ENCODE measurements at places on chromosomes 3 and 15.

DNA sequence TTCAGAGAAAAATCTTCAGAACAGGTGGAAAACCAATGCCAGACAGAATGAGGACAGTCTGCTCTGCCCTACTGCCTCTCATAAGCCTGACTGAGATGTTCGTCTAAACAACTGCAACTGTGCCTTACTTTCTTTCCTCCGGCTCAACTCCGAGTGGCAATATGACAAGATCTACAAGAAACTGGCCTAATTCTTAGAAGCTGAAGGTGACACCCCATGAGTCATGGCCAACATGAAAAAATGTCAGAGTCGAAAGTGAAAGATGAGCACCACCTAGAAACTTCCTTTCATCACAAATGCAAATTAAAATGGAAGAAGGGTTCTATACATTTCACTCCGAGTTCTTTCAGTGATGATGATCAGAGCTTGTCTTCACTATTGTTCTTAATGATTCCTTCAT is 12.9 kb downstream of the PCYT1A start:
- DNase-seq = peak; percentile 18

DNA sequence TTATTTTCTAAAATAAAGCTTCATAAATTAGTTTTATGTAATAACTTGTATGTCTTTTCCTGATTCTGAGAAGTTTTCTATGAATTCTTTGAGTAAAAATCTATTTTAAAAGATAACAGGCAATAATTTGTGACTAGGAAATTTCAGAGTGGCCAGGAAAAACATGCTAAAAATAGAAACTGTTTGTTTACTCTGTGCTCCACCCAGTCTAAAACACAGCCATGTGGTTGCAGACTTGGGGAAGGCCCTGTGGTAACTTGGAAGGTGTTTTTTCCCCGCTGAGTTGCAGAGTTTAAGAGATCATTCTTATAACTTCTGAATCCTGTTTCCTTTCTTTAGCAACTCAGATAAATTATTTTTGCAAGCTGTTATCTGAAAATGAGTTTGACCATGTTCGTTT is 21.9 kb downstream of the PLCL2 start:
- DNase-seq = no peak

DNA sequence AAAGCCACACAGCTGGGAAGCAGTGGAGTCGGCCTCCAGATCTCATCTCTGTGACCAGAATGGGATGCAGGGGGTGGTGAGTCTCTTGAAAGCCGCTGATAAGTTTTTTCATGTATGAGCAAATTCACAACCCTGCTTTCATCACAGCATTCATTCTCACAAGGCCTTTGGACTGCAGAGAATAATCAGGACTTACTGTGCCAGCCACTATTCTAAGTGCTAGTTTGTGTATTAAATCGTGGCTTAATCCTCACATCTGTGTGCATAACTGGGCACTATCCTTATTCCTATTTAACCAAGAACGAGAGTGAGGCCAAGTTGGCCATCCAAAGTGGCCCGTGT is 64.2 kb upstream of the POLG start:
- no peak for DNase-seq

DNA sequence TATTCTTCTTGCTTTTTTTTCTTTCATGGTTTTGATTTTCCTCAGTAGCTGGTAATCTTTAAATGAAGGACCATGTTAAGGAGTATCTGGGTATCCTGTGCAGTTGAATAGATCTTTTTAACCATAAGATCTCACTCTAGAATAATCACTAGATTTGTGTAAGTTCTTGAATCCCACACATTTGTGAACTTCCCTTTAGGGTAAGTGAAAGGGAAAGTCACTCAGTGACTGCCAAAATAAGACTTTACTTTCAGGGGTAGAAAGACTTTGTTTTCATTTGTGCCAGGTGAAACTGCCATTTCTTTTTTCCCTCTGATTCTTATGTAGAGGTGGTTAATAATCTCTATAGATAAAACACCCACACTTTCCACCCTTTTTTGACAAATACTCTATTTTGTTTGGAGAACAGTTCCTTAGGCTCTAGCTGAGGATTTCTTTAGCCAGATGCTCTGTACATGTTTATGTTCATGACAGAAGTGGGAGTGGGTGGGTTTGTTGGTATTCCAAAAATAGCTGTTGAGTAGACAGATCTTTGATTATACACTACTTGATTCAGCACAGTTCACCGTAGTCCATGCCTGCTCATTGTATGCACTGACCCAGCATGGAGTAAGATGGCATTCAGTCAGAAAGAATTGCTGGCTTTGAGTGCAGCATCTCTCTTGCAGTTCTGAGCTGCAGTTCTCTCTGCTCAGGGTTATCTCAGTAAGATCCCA is 28.5 kb downstream of the LRRC49 start:
- DNase-seq = no peak

DNA sequence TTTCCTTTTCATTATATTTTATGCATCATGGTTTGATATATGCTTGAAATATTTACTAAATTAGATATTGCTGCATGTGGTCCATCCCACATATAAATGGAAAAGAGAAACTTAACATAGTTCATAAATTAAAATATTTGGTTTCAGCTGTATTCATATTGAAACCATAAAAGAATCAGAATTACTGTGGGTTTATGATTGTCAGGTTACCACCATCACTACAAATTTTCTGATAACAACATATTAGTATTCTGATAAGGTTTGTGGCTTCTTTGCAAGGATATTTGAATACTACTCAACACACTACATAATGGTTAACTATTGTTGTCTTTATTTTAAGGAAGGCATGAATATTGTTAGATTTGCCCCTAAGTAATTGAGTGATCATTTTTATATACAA is 235.5 kb downstream of the UBE2E2 start:
- no peak for DNase-seq

- no peak for DNase-seq
These were observed 91.2 kb downstream of the AQP9 start for GRCh38 chr15:58229297-58229768.

- no peak for DNase-seq
These were observed 50.0 kb downstream of the RASGRP1 start for GRCh38 chr15:38514601-38515000.

DNA sequence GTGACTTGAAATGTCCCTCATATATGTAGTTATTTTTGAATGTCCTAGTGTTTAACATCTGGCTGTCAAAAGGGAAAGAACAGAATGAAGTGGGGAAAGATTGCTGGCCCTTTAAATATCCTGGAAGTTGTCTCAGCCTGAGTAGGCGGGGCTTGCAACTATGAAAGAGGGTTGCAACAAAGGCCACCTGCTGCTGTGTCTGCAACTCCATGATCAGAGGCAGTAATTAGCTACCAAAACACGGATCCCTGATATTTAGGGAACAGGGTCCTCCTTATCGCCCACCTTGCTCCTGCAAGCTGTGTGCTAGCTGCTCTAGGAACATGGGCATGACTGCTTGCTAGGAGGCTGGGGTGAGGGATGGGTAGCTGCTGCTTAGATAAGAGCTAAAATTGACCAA is 100.2 kb upstream of the CFAP20DC start:
- DNase-seq = no peak

- no peak for DNase-seq
These were observed 174.8 kb downstream of the SLCO3A1 start for GRCh38 chr15:92028389-92028724.

DNA sequence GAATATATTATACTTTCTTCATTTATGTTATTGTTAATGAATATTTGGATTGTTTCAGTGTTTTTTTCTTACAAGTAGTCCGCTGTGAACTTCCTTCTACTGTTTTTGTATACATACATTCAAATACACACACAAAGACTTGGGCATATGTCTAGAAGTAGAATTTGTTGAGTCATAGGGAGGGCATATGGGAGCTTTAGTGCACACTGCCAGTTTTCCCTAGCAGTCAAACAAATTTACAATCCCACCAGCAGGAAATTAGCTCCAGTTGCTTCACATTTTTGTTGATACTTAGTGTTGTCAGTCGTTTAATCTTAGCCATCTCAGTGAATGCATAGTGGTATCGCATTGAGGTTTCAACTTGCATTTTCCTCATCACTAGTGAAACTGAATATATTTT is 492.3 kb downstream of the DIPK2A start:
- no peak for DNase-seq

- no peak for DNase-seq
These were observed 18.7 kb downstream of the ANKRD28 start for GRCh38 chr3:15779111-15779510.
